Hypothalamus (tissue), 51 donors: ENCODE measurements at places on chromosomes 13 and 19.
A peak's percentile ranks its signal among the peaks of the same experiment; 100 is the strongest.

- DNase-seq: no peak
Measured at GRCh38 chr13:50951366-50951765, 41.8 kb downstream of the RNASEH2B start.

DNA sequence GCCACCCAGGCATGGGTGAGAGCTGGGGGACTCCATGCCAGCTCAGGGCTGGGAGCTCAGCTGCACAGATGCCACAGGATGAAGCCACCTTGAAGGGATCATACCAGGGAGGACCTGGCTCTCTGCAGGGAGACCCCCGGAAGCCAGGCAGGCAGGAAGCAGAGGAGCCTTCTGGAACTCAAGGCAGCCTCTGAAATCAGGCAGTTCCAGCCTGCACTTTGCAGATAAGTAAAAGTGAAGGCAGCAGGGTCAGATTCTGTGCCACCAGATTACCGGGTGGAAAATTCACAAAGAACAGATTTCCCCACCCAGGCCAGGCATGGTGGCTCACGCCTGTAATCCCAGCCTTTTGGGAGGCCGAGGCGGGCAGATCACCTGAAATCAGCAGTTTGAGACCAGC is 2.5 kb downstream of the TMEM259 start:
- no peak for DNase-seq

GRCh38 chr13:42466123-42466522 is 107.8 kb upstream of the TNFSF11 start:
- DNase-seq: no peak

DNA sequence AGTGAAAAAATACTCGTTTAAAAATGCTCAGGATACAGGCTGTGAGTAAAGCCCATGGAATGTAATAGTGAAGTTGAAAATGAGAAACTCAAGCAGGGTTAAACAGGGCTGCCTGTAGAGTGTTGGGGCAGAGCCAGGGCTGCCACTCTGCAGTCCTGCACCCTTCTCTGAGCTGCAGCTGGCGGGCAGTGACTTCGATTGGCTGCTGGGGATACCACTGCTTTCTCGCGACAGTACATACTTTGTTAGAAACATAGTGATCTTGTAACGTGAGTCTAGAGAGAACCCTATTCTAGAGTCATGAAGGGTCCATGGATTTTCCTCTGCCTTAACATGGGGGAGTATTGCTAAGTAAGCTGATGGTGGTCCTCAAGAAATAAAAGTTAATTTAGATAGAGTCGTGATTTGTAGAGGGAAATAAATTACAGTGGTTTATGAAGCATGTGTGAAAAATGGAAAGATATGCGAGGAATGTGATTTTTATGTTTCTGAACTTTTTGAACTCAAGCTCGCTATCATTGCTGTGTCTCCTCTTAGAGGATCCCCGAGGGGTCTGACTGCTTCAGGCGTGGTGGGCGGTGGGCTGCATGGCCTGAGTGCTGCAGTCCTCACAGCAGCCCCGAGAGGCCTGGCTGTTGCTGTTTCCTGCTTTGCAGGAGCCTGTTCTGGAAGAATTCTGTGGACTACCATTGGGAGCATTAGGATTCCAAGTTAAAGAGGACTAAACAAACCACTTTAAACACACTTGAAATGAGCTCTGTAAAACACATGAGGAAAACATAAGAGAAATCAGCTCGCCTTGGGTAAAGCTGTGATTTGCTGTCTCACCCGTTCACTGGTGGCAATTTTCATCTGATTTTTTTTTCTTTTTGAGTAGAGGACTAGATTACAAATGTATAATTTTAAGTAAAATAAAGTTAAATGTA is 95.7 kb downstream of the ARHGEF7 start:
- DNase-seq: peak; percentile 68

DNA sequence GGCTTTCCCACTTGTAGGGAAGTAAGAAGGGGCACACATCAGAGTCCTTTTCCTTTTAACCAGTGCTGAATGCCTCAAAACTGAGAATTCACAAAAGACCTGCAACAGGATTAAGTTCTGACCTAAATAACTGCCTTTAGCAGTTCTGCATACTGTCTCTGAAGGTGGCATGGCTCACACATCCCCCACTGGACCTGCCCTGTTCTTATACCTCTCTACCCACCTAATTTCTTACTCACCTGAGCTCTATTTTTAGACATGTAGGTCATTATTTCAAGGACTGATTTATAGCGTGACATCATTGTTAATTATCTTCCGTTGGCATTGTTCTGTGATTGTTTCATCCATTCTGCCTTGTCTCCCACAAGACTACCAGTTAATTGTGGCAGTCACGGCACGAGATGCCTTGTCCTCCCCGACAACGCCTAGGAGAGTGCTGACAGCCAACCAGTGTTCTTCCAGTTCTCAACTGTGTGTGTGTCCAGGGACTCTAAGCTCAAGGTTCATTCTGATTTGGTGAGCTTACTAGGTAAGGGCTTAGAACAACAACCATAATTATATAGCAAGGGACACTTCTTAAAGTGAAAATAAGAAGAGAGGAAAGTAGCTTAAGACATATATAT is 27.1 kb upstream of the UBL3 start:
- no peak for DNase-seq

DNA sequence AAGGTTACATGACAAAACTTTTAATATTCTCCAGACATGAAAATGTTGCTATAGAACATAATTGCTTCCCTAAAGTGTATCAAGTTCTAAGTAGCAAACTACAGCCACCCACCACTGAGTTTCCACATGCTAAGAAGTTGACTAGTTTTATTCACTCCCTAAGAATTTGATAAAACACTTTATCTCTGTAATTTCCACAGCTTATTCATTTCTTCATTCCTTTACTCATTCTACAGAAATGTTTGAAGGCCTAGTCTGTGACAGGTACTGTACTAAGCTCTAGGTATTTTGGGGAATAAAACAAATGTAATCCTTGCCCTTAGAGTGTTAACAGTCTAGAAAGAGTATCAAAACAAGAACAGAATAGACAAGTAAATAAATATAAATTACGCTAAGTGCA is 101.8 kb upstream of the DIAPH3 start:
- DNase-seq: no peak

GRCh38 chr19:50553134-50553703 is 15.0 kb downstream of the LRRC4B start:
- no peak for DNase-seq

DNA sequence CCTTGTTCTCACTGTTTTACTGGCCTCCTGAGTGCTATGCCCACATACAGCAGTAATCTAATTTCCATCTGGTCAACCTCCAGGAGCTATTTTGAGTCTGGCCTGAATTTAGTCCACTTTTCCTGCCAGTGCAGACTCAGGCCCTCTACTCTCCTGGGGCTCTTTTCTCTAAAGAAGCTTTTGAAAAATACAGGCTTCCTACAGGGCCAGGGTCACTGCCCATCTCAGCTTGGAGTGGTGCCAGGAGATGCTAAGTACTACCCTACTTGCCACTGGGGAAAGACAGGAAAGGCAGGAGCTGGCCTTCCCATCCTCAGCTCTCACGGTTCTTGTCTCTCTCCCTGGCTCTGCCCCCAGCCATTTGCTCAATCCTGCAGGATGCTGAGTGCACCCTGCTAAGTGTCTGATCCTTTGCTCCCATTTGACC is 101.7 kb upstream of the SERP2 start:
- peak; percentile 23 for DNase-seq

DNA sequence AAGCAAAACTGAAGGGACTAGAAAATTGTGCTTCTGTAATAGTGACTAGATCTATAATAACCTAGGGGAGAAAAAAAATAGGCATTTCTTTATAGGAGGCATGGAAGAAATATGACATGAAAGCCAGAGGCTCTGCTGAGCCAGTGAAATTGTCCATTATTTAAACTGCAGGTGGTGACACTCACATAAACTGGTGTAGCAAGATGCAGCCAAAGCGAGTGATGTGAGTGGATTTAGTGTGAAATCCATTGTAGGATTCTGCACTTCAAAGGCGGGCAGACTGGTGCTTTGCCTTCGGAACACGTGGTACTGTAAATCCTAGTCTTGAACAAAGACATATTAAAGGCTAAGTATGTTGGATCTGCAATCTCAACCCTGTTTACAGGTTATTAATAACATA is 361.9 kb downstream of the TBC1D4 start:
- no peak for DNase-seq

GRCh38 chr13:57627663-57628062 is 3.9 kb upstream of the PCDH17 start:
- DNase-seq: no peak

DNA sequence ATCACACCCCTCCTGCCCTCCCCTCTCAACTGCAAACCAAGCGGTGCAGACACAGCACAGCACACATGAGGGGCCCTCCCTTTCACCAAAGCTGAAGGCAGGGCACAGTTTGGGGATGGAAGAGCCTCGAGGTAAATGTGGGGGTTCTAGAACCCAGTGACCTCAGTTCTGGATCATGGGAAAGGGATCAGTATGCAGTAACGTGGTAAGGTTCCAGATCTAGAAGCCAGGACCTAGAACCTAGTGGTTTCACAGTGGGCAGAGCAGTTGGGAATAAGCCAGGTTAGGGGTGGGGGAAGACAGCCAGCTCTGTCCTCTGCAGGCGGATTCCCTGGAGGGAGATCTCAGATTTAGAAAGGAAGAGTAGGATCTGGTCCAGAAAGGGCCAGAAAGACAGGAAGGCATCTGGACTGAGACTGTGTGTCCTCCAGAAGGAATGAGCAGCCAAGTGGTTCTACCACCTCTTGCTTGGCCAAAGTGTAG is 3.1 kb downstream of the FTL start:
- DNase-seq: no peak

GRCh38 chr13:37070145-37070695 is 10.7 kb upstream of the SUPT20H start:
- DNase-seq: no peak

GRCh38 chr13:110215606-110216005 is 91.4 kb downstream of the COL4A1 start:
- no peak for DNase-seq

DNA sequence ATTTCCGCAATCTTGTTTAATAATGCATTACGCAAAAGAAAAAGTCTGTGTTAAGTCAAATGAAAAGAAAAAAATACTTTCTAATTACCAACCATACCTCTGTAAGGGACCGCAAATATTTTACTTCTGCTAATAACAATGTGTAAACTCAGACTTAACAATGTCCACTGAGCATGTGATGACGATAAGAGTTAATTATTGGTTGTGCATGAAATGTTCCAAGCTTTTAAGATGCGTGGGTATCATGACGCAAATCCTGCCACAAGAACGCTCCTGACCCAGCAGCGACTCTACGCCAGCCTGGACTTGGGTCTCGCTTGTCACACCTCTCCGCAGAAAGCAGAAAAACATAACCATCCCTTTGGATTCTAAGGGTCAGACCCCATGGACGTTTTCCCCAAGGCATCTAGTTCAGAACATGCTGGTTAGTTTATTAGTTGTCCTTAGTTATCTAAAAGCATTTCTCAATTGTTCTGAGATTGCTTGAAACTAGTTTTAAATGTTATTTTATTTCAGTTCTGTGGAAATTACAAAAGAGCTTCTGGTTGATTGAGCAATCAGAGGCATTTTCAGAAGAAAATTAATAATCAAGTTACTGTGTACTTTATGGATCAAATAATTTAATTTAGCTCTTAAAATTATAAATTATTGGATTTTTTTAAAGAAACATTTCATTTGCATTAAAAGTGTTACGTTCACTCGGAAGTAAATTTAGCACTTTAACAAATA is 779.9 kb upstream of the ARGLU1 start:
- DNase-seq: no peak

GRCh38 chr19:48451624-48452023 is 3.8 kb upstream of the KCNJ14 start:
- DNase-seq: no peak

- no peak for DNase-seq
Measured at GRCh38 chr19:11273296-11273695, 11.0 kb upstream of the DOCK6 start.

DNA sequence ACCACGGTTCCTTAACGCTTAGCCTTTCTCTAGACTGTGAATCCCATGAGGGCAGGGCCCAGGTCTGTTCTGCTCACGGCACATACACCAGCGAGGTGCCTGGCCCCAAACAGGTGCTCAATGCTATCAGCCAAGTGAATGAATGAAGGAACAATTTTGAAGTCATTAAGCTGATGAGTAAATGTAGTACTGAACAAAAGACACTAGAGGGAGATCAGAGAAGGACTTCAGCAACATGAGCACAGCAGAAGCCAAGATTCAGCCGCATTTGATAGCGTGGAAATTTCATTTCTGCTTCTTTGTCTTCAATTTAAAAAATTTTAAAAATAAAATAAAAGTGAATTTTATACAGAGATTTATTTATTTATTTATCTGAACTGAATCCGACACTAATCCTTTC is 20.1 kb upstream of the MYO16 start:
- DNase-seq: no peak

GRCh38 chr13:40464337-40465014 is 202.0 kb downstream of the FOXO1 start:
- DNase-seq: no peak

DNA sequence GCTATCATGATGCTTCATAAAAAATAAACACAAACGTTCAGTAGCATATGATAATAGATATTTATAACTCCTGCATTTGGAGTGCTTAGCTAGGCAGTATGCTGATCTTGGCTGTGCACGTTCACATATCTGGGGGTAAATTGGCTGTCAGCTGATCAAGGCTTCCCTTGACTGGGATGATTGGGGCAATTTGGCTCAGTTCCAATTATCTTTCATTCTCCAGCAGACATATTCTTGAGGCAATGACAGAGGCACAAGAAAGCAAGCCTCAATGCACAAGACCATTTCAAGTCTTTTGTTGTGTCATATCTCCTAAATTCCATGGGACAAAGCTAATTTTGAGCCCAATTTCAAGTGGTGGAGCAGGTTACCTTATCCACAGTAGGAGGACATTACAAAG is 142.0 kb downstream of the DLEU7 start:
- DNase-seq: no peak

DNA sequence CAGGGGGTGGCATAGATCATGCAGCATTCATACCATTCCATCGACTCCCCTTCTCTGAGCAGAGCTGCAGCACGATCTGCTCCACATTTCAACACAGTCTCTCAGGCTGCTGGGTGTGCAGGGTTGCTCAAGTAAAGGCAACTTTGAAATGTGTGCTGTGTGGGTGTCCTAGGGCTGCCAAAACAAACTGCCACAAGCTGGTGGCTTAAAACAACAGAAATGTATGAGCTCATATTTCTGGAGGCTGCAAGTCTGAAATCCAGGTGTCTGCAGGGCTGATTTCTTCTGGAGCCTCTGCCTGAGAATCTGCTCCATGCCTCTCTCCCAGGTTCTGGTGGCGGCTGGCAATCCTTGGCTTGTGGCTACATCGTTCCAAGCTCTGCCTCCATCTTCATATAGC is 63.7 kb upstream of the WDFY2 start:
- no peak for DNase-seq
